ENCODE measurements at places on chromosomes 2 and 18.

DNA sequence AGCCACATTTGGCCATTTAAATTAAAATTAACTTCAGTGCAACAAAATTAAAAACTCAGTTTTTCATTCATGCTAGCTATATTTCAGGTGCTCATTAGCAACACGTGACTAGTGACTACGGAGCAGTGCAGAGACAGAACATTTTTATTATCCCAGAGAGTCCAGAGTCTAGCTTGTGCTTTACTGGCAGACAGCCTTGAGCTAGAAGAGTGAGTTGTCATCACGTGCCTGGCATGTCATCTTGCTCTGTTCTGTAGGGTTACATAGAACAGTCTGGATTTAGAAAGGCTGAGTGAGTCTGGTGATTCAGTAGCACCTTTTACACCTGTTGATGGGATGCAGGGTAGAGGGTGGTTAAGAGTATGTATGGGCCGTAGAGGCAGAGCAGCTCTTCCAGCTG lies 136.9 kb upstream of the IL1R2 start:
- no peak for DNase-seq

GRCh38 chr2:88489181-88489580 lies 36.7 kb upstream of the FOXI3 start:
- DNase-seq: no peak

DNA sequence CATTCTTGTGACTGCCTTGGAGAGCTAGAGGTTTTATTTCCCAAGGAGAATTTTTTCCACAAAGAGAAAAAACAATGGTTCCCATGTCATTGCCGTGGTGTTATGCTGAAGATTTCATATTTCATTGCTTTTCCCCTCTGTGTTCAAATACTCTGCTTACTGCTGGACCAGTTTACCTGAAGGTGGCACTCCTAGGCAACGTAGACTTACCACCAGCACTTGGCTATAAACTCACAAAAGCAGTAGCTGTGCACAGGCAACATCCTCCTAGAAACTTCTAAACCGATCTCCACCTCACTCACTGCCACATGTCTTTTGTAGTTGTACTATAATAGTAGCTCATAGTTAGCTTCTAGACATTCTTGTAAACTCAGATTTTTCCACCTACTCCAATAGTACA lies 1319.7 kb upstream of the CRIM1 start:
- DNase-seq: no peak

DNA sequence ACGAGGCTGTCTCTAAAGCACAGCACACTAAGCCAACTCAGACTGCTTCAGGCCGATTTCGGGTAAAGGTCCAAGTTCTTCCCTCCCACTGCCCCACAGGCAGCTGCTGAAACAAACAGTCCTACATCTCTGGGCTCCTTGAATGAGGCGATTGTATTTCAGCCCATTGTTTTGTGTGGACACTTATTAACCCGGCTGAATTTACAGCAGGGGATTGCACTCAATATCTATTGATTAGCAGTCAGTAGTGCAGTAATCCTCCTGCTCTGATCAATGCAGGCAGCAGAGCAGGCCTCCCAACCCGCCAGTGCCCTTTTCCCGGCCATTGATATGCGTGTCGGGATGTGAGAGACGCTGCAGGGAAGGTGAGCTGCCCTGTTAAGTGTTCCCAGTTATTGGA lies 330.1 kb downstream of the CMPK2 start:
- no peak for DNase-seq

- no peak for DNase-seq
Observed at GRCh38 chr2:98607104-98607503, 1.2 kb downstream of the COA5 start.

- DNase-seq: no peak
Observed at GRCh38 chr2:170736628-170737027, 21.5 kb downstream of the SP5 start.

- no peak for DNase-seq
Observed at GRCh38 chr18:32152705-32153448, 37.0 kb upstream of the MEP1B start.

GRCh38 chr2:20042531-20042930 lies 8.9 kb downstream of the LAPTM4A start:
- no peak for DNase-seq

GRCh38 chr2:204024503-204024902 lies 87.9 kb downstream of the ICOS start:
- peak; percentile 50 for DNase-seq

- no peak for DNase-seq
Observed at GRCh38 chr2:152875701-152876695, 157.6 kb downstream of the ARL6IP6 start.

DNA sequence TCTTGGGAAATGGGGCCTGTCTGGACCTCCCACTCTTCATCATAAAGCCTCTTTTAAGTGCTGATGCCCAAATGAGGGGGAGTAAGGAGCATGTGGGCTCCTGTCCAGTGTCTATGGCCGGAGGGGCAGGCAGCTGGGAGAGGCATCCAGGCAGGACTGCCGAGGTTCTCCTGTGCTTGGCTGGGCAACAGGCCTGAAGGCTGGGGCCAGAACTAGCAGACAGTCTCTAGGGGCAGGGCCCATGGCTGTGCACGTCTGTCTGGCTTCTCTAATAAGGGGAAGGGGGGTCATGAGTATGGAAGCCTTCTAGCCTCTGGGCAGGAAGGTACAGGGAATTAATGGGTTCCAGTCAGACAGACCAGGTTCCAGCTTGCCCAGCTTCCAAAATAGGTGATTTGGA lies 128.6 kb downstream of the SMAD2 start:
- DNase-seq: no peak

DNA sequence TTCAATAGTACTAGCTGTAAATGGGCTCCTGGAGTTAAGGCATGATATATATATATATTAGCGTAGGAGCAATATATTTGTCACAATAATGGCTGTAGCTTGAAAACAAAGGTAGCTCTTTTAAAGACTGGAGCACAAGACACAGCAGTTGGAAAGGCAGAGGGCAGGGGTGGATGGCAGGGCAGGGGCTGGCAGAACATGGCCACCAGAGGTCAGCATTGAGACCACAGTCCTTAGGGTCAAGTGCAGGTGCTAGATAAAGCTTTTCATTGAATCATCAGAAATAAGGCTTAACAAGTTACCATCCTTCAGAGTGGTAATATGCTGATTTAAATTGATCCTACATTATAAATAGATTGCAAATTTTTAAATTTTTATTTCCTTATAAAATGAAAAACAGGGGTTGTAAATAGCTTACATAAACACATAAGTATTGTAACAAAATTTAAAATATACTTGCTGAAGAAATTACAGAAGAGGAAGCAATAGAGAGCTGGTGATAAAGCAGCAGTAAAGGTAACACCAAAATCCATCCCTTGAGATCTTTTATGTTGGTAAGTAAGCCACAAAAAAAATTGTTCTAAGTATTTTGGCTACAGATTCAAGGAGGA lies 161.2 kb upstream of the PIEZO2 start:
- DNase-seq: peak; percentile 66

DNA sequence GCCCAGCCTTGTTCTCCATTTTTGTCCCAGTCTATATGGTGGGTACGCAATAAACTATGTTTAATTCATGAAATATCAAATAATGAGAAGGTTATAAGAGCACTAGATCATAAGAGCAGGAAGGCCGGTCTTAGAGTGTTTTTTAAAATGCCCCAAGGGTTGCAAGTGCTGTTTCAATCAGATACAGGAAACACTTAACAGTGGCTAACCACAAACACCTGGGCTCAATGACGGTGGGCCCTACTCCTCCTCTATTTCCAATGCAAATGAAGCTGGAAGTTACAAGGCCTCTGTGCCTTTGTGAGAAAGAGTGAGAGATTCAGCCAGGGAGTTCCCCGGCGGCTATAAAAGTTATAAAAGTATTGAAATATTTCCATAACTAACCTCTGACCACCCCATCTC lies 18.9 kb upstream of the WDR33 start:
- peak; percentile 83 for DNase-seq

GRCh38 chr18:9960258-9960904 lies 46.6 kb downstream of the VAPA start:
- DNase-seq: no peak

DNA sequence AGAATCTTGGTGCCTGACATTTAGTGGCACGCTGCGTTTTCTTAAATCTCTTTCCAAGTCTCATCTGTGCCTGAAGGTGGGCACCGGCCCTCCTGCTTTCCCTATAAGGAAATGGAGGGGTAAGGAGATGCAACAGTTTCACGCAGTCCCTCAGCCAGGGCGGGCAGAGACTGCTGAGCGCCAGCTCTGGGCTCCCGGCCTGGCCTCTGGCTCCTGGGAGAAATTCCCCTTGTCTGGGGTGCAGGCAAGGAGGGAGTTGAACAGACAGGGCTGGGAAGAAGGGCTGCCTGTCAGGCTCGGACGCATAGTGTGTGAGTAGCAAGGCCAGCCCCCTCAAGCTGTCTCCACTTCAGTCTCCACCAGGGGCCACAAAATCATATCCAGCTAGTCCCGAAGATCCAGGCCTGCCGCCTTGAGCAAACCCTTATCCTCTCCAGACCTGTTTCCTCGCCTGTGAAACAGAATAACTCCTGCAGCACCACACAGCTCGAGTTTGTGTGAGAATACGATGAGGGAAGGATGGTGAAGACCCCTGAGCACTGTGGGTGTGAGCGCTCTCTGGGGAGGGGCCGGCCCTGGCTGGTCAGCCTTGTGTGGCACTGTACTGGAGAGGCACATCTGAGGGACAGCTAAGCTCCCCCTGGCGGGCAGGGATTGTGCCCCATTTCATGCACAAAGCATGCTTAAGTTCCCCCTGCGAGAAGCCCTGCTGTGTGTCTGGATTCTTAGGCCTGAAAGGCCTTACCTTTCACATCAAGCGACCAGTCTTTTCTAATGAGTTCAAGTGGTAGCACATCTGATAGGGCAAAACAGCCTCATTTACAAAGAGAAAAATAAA lies 33.8 kb downstream of the SDC1 start:
- DNase-seq: no peak

DNA sequence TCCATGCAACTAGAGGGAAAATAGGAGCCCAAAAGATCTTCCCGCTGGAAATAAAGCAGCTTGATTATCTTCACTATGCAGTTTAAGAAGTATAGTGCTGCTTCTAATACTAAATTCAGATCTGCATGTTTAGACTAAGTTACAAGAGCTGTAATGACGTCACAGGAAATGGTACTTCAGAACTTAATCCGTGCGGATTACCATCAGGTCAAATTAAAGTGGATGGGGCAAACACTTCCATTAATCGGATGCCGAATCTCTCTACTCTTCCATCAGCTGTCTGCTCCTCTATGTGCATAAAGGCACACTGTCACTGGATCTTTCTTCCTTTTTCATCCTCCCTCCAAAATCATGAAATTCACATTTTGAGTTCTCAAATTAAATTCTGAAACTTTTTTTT lies 52.6 kb downstream of the TRAPPC12 start:
- DNase-seq: no peak

DNA sequence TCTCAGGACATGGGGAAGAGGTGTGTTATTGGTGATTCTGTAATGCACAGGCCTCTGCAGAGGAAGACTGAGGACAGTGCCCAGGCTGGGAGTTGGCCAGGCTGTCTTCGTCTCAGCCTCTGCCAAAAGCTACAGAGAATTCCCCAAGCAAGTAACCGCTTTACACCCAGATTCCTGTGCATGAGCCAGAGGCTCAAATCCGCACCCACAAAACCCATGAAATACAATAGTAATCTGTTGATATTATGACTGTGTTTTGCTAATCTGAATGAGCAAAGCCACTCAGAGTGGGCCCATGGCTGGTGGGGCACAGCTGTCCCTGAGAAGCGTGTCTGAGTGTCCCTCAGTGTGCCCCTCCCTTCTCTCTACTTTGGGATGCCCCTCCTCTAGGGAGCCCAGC lies 149.5 kb upstream of the PXDN start:
- no peak for DNase-seq

DNA sequence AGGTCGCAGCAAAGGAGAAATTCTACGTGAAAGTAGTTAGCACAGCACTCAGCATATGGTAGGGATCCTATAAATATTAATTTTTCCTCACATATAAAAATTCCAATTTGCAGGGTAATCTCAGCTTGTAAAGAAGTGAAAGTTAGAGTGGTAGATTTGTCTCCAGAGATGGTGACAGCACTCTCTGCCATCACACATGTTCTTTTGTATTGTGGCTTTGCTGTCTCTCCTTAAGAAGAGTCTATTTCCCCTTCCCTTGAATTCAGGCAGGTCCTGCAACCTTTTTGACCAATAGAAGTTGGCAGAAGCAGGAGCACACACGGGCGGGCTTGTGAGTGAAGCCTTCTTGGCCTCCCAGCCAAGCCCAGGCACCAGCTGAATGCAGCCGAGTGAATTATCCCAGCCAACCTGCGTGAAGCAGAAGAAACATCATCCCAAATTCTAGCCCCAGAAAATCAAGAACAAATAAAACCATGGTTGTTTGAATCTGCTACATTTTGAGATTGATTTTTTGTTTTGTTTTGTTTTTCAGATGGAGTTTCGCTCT lies 107.8 kb upstream of the COPS8 start:
- no peak for DNase-seq

DNA sequence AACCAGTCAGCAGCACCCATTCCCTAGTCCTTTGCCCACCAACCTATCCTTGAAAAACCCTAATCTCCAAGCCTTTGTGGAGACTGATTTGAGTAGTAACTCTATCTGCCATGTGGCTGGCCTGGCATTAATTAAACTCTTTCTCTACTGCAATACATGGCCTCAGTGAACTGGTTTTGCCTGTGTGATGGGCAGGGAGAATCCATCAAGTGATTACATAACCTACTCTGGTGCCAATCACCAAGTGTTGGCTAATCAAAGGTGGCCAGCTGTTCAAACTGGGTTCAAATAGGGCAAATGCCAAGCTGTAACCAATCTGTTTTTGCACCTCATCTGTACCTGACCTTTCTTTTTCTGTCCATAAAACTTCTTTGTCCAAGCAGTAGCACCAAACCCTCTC lies 139.8 kb upstream of the XPO1 start:
- no peak for DNase-seq

GRCh38 chr18:9575558-9575957 lies 38.8 kb downstream of the PPP4R1 start:
- peak; percentile 57 for DNase-seq

- no peak for DNase-seq
Observed at GRCh38 chr18:51006061-51006818, 23.8 kb upstream of the SMAD4 start.

GRCh38 chr2:170454471-170455372 lies 260.4 kb upstream of the SP5 start:
- no peak for DNase-seq

DNA sequence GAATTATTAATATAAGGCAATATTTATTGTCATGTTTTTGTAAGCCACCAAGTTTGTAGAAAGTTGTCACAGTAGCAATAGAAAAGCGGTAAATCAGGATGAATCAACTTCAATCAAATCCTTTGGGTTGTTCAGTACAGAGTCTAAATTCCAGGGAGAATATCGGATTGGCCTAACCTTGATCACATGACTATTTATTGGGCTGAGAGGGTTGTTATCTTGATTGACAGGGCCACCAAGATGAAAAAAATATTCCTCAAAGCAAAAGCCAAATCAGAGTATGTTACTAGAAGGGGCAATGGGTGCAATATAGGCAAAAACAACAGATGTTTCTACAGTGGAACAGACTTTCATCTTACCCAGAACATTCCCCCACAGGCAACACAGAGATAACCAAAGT lies 270.0 kb downstream of the METTL4 start:
- no peak for DNase-seq

DNA sequence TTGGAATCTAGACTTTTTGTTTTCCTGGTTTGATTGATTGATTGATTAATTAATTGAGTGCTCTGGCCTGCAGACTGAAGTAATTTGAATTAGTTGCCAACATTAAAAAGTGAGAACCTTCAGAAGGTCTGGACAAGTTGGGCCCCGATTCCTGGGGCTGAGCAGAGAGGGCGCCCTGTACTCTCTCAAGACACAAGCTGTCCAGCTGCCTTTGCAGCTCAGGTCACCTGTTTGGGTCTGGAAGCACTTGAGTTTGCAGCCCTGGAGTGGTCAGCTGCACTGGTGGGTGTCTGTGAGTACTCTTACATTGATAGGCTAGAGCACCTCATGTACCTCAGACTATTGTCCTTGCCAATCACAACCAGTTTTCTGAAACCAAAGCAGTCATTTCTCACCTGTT lies 22.7 kb upstream of the CELF4 start:
- no peak for DNase-seq
